ENCODE measurements at places on chromosomes 6 and 20.

DNA sequence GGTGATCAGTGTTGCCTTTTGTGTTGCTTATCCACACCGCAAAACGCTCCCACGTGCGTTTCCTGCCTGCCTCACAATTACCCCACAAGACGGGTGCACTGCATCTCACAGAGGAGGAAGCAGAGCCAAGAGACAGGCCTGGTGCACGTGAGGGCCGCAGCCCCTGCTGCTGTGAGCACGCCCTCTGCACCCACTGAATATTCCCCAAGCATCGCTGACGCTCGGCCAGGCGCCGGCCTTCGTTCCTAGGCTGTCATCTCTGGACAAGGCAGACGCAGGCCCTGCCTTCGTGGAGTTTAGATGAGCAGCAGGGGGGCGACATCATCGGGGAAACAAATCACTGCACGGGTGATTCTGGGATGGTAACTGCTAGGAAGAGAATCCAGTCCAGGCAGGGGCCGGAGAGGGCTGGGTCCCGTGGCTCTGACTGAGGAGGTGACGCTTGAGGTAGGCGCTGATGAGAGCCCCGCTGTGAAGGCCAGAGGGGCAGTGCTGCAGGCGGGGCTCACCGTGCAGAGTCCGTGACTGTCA is 162.4 kb upstream of the QKI start:
- no peak for DNase-seq

DNA sequence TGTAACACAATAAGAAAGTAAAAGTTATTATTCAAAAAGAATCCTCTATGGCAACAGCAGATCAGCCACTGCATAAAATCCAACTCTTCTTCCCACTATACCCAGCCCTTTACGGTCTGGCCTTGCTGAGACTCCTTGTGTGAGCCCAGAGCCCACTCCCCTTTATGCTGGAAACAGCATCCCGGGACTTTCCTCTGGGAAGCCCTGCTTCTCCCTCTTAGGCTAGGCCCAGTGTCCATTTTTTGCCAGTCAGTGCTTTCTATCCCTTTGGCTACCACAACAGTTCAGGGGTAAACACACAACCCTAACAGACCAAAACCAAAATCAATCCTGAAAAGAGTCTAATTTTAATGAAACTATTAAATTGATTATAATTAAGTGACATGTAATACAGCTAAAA is 20.6 kb downstream of the FKBP5 start:
- DNase-seq, result no peak

GRCh38 chr6:169853196-169854082 is 102.0 kb downstream of the ERMARD start:
- DNase-seq, result no peak

- DNase-seq, result no peak
These were observed 761.9 kb upstream of the MMS22L start for GRCh38 chr6:98044791-98045470.

- no peak for DNase-seq
These were observed 33.5 kb upstream of the TFB1M start for GRCh38 chr6:155347800-155348199.

DNA sequence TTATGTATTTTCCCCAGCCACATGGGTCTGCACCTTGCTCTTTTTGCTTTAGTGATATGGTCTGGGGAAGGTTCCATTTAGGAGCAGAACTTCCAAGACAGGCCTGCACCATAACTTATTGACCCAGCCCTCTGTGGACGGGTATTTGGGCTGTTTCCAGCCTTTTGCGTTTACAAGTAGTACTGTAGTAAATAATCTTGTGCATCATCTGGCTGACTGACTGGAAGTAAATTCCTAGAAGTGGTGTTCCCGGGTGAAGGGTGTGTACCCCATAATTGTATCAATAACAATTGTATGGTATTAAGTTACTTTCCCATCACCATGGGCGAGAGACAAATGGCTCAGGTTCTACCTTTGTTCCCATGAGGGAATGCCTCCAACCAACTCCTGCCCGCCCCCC is 31.6 kb downstream of the SPDEF start:
- no peak for DNase-seq

DNA sequence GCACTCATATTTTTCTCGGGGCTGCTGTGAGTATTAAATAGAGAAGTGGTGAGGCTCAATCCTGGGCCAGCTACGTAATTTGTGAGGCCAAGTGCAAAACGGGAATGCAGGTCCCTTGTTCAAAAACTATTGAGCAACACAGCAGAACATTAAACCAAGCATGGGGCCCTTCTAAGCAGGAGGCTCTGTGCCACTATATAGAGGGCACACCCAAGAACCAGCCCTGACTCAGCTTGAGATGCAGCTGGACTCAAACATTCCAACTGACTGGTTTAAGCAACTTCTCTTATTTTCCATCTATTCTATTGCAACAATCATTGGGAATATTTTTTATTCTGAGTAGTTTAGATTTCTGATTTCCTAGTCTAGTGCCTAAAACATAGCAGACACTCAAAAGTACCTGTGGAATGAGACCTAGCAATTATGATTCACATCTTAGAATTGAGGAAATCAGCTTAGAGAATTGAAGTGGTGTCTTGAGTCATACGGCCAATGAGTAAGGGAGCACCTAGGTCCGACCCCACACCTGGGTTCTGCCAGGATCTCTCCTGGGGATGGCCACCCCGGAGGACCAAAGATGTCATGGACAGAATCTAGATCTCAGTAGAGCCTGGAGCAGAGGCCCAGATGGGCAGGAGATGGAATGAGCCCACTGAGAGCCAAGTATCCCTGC is 1.3 kb downstream of the SIRPB2 start:
- DNase-seq, result no peak

GRCh38 chr6:79239536-79240168 is 5.2 kb upstream of the HMGN3 start:
- no peak for DNase-seq

DNA sequence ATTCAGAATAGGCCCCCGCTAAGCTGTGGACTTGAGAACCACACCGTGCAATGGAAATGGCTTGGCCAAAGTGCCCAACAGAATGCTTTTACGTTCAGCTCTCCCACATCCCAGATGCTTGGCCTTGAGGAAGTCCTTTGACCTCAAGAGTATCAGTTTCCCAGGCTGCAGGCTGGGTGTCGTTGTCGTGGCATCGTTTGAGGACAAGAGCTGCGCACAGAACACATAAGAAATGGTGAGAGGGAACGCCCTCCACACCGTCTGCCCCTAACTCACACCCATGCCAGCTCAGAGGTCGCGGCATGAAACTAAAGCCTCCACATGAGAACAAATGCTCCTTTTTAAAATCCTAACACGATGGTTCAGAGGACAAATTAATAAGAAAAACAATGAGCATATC is 37.0 kb downstream of the NFATC2 start:
- no peak for DNase-seq

GRCh38 chr20:21640556-21640955 is 64.9 kb upstream of the PAX1 start:
- no peak for DNase-seq

DNA sequence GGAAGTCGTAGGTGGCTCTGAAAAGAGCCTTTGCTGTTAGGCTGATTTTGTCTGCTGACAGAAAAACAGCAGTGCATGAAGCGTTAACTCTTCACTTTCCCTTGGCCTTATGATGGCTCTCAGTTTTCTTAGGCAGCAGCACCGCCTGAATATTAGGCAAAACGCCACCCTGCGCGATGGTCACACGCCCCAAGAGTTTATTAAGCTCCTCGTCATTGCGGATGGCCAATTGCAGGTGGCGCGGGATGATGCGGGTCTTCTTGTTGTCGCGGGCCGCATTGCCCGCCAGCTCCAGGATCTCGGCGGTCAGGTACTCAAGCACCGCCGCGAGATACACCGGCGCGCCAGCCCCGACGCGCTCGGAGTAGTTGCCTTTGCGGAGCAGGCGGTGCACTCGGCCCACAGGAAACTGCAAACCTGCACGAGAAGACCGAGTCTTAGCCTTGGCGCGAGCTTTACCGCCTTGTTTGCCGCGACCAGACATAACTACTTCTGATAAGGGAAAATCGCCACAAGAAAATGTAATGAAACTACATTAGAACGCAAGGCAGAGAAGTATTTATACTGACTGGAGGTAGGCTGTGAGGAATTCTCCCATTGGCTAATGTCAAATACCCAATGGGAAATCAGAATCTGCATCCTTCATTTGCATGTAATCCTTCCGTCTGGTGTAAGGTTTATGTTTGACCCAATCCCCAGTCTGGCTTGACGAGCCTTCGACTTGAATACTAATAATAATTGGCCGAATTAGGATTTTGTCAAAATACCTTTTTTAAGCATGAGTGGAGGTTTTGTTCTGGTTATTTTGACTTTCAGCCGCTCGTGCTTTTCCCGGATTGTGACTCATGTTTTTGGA is 53.9 kb upstream of the HFE start:
- DNase-seq, result peak; percentile 33

GRCh38 chr20:40744072-40744817 is 55.2 kb upstream of the MAFB start:
- no peak for DNase-seq

DNA sequence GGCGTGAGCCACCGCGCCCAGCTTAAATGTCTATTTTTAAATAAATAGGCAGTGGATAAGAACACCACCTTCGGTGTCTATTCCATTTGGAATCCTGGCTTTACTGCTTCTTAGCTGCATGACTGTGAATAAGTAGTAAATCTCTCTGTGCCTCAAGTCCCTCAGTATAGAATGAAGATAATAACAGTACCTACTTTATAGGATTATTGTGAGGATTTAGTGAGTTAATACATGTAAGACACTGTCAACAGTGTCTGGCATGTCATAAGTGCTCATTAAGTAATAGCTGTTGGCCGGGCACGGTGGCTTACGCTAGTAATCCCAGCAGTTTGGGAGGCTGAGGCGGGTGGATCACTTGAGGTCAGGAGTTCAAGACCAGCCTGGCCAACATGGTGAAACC is 10.1 kb downstream of the TPX2 start:
- no peak for DNase-seq

DNA sequence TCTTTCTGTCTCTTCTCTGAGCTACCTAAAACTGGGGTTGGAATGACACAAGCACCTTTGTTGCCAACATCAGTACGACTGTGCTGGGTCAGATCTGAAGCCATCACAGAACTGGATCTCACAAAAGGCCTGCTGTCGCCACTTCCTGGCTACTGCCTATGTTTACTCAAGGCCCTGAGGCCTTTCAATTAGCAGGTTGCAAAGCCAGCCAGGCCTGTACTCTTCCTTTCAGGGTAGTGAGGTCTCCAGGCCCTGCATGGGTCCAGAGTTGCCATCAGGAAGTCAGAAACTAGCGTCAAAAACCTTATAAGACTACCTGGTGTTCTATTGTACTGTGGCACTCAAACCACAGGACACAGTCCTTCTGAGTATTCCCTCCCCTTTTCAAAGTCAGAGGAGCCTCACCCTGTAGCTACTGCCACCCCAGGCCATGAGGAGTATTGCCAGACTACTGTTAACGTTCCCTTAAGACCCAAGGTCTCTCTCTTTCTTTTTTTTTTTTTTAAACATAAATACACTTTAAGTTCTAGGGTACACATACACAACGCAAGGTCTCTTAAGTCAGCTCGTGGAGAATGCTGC is 937.4 kb upstream of the GJE1 start:
- no peak for DNase-seq

DNA sequence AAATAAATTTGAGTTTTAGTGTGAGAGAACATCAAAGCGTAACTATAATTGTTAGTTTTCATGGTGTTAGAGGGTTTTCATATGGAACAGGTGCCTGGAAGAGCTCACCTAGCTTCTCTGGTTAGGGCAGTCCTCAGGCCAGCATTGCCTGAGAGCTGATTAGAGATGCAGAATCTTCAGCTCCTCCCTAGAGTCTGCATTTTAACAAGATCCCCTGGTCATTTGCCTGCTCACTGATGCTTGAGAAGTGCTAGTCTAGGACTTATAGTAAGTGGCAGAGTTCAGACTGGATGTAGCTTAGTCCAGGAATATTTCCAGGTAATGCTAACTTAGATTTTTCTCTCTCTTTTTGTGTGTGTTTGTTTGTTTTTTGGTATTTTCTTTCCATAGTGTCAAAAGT is 21.7 kb upstream of the SMIM26 start:
- no peak for DNase-seq

DNA sequence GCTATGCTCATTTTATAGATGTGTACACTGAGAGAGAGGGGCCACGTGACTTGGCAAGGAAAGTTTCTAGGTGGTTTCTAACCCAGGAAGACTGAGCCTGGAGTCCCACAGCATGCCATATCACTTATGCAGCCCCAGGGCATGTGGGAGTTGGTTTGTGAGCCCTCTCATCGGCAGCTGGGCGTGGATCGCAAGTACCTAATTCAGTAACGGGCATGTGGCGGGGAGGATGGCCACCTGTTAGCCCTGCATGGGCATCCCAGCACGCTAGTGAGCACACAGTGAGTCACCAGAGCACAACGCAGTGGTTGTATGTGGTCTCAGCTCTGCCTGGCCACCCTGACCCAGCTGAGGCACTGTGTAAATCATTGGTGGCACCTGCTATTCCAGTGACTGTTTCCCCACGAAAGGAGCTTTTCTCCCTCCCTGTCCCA is 88.3 kb downstream of the NINL start:
- no peak for DNase-seq

DNA sequence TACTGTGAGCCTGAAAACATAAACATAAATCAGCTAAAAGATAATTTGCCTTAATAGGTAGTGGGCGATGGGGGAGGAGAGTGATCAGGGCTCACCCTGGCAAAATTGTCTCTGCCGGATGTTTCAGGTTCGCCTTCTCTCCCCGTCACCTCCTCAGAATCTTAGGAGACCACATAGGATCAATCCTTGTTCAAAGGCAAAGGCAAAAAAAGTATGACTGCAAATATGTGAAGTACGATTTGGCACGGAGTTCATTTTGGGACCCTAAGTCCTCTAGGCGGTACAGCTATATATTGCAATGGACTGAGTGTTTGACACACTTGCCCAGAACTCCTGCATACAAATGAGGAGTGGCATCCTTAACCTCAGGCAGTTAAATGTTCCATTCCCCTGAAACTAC is 649.2 kb upstream of the FLRT3 start:
- no peak for DNase-seq

GRCh38 chr20:55632592-55632991 is 372.7 kb downstream of the CBLN4 start:
- no peak for DNase-seq

- no peak for DNase-seq
These were observed 46.2 kb downstream of the SLC22A1 start for GRCh38 chr6:160167604-160168399.

DNA sequence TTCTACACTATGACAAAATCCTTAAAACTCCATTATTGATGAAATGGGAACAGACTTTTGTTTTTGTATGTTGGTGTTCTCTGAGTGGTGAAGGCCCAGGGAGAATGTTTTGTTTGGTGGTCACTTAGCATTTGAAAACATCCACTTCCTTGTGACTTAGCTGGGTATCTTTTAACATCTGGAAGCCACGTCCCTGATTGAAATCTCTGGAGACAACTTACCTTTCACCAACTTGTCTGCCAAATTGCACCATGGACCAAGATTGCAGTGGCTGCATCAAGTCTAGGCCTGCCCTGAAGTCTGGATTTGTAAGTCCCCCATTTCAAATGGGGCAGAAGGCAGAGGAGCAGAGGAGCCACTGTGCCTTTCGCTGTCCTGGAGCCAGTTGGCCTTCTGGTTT is 534 bp upstream of the EFCAB8 start:
- no peak for DNase-seq

- no peak for DNase-seq
These were observed 10.5 kb upstream of the MLN start for GRCh38 chr6:33813990-33814985.

GRCh38 chr20:25418776-25419175 is 11.3 kb downstream of the GINS1 start:
- no peak for DNase-seq

GRCh38 chr6:32234934-32235333 is 11.1 kb upstream of the NOTCH4 start:
- no peak for DNase-seq

GRCh38 chr6:134585517-134585873 is 267.6 kb upstream of the SGK1 start:
- no peak for DNase-seq

All from activated naive CD4-positive, alpha-beta T cell (primary cell).